MV-4-11 (cell line): ENCODE measurements at places on chromosomes 5 and 9.

GRCh38 chr9:87285183-87285850, 212.3 kb upstream of the DAPK1 start:
- DNase-seq: no peak

GRCh38 chr9:107635803-107636174, 146.2 kb upstream of the KLF4 start:
- peak; percentile 78 for DNase-seq

DNA sequence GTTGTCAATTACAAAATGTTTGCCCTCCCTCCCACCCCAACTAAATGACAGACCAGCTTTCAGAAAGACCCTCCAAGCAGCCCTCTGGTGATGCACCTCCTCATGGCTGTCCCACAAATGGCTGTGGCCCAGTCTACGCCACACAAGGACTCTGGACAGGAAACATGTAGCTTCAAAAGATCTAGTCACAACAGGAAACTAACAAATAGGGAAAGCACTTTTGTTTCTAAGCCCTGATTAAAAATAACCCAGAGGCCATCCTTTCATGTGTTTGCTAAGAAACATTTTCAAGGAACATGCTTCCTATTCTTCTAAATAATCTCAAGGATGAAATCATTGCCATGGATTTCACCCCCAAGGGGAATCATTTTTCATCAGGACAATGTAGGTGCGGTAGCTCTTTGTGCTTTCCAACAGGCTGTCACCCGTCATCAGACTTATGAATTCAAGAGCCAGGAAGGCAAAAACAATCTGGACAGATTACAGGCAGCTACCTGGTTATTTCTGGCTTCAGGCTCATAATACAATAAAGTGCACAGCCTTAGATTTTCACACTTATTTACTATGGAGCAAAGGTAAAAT, 20.1 kb downstream of the PCSK1 start:
- no peak for DNase-seq

- DNase-seq: no peak
Observed at GRCh38 chr9:137331929-137332328, 29.9 kb upstream of the NRARP start.

- no peak for DNase-seq
Observed at GRCh38 chr9:95181226-95181818, 136.2 kb downstream of the FANCC start.

DNA sequence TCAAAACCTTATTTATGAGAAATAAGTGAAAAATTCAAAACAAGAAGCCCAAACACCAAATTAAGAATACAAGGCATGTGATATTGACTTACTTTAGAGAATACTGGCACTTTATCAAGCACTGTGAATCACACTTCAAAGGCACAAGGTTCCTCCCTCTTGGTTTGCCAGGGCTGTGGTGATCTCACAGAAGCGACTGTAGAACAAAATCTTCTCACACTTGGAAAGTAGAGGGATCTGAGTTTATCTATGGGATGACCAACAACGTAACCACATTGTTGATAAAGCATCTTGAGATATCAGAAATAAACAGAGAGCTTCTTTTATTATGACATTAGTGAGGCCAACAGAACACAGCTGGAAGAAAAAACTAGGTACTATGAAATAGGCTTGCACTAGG, 295.9 kb downstream of the NFIB start:
- DNase-seq: no peak

DNA sequence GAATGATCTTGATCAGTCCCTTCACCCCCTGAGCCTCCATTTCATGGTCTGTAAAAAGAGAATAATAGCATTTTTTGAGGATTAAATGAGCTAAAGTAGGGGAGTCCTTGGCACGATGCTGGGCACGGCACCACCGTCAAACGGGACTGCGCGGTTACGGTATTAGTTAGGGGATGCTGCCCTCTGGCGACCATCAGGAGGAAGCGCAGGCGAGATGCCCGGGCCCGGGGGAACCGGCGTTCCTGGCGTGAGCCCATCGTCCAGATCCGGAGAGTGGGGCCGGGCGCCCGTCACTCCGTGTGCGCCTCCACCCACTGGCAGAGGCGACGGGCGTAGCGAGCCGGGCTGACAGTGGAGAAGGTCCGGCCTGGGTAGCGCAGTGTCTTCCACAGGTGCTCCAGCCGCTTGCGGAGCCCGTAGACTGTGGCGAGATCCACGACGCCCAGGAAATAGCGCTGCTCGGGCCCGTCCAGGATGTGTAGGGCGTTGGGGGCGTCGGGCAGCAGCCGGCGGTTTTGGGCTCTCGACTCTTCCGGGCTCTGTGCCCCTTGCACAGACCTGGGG, 4.8 kb upstream of the ST6GALNAC4 start:
- peak; percentile 17 for DNase-seq
